ENCODE measurements at places on chromosomes 2 and 18. TPM values are rescaled to one million over a fixed set of nuclear protein-coding genes. Genes with fewer than 3 reads are reported as not detected.

The SEPTIN10 gene
- 70.9 TPM for total RNA-seq

The PSTPIP2 gene
- 5.3 TPM for total RNA-seq

The TM4SF20 gene
- not detected for total RNA-seq

The RTP5 gene
- total RNA-seq = not detected

The COL4A3 gene
- total RNA-seq = not detected

The CAPG gene
- 33.6 TPM for total RNA-seq

The KCNG2 gene
- total RNA-seq = not detected

The GATA6 gene
- 8.3 TPM for total RNA-seq

The RNF149 gene
- 83.2 TPM for total RNA-seq

The DPY30 gene
- 62.1 TPM for total RNA-seq

The CNGA3 gene
- not detected for total RNA-seq

The DYNAP gene
- not detected for total RNA-seq

The LCT gene
- total RNA-seq = not detected

The LYPD6 gene
- 1.3 TPM for total RNA-seq

The WDR33 gene
- total RNA-seq = 35.9 TPM

The HRH4 gene
- total RNA-seq = 0.10 TPM

The NEB gene
- 1.2 TPM for total RNA-seq

The TAF4B gene
- total RNA-seq = 3.6 TPM

The NYAP2 gene
- not detected for total RNA-seq

The NEU4 gene
- total RNA-seq = not detected

The CDKL4 gene
- total RNA-seq = 0.98 TPM

Measured in vein endothelial cell (primary cell).